ENCODE measurements at places on chromosomes 11 and 22. TPM values are rescaled to one million over a fixed set of nuclear protein-coding genes. Genes with fewer than 3 reads are reported as not detected.
A peak's percentile ranks its signal among the peaks of the same experiment; 100 is the strongest.

The KDELR3 gene
- polyA plus RNA-seq = 37.3 TPM

- peak; percentile 68 for DNase-seq
Observed at GRCh38 chr11:76209375-76209972, 3.2 kb upstream of the WNT11 start.

- DNase-seq = no peak
Observed at GRCh38 chr11:60927061-60927592, 2.9 kb downstream of the TMEM132A start.

DNA sequence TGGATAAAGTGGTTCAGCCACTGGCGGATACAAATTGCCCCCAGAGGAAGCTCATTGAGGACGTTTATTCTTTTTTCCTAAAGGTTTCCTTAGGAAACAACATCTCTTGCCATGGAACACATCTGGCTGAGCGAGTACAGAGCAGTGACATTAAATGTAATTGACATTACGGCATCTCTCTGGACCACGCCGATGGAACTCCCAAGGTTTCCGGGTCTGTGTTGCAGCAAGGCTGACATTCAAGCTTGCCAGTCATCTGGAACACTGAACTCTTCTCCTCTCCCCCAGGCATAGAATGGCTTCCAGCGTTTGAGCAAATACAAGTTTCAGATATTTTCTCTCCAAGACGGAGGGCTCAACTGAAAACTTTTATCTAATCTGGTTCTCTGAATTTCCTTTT lies 42.1 kb downstream of the CLMP start:
- DNase-seq = peak; percentile 73

DNA sequence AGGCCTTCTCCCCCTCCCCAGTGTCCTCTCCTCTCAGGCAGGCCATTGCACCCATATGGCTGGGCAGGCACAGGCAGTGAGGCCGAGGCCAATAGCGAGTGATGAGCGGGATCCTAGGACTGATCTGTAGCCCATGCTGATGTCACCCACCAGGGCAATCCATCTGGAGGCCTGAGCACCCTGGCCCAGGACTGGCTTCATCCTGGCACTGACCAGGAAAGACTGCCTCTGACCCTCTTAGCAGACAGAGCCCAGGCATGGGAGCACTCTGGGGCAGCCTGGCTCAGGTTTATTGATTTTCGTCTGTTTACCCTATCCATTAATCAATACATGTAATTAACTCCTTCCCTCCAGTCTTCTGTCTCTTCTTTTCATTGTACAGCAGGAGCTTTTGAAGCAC lies 5.1 kb upstream of the TIRAP start:
- no peak for DNase-seq

DNA sequence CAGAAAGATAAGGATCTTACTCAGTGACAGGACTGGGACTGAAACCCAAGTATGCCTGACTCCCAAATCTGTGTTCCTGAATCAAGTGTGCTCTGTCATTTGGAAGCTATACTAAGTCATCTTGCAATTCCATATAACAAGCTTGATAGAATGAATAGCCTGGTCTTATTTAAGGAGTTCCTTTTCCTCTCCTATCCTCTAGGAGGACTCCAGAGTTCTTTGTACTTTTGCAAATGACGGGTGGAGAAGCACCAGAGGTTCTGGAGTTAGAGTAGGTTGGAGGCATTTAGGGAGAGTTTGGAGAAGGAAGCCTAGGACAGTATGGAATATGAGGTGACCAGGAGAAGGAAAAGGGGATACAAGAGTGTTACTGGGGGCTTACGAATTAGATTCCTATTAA lies 92.9 kb upstream of the RCN1 start:
- no peak for DNase-seq

Measured in muscle of back (tissue), 13 donors.